ENCODE measurements at places on chromosomes 12 and 14.
A peak's percentile ranks its signal among the peaks of the same experiment; 100 is the strongest.

DNA sequence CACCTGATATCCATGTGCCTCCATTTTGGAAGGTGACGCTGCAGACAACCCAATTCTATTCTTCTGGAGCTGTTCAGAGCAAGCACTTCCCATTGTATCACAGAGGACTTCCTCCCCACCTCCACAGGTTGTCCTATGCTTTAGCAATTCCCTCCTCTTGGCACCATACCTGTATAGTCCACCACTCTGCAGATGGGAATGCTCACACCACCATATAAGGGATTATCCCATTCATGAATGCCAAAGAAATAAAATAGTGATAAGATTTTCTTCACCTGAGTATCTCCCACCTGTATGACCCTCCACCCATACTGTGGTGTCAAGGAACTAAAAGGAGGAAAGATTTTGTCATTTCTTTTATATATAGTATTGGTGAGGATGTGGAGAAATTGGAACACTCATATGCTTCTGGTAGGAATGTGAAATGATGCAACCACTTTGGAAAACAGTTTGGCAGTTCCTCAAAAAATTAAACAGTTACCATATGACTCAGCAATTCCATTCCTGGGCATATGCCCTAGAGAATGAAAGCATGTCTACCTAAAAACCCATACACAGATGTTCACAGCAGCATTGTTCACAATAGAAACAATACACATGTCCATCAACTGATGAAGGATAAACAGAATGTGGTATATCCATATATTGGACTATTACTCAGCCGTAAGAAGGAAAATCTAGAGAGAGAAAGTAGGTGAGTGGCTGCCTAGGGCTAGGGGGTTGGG lies 75.2 kb downstream of the FIGNL2 start:
- no peak for DNase-seq

DNA sequence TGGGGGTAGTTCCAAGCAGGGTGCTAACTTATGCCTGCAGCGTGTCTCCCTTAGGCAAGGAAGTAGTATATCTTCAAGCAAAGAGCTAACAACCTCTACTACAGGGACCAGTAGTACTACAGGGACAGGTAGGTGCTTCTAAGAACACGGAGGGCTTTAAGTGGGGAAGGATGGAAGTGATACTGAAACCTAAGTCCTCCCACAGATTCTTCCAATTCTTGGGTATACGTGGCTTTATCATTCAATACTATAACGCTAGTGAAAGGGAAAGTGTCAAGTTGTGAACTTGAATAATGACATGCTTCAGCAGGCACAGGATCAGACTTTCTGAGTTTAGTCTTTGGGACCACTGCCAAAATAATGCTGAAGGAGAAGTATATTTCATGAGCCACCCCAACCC lies 241.7 kb downstream of the CEP128 start:
- DNase-seq = no peak

GRCh38 chr14:76373456-76373855 lies 2.5 kb upstream of the ESRRB start:
- no peak for DNase-seq

GRCh38 chr14:96198430-96199130 lies 6.1 kb upstream of the BDKRB2 start:
- DNase-seq = no peak

DNA sequence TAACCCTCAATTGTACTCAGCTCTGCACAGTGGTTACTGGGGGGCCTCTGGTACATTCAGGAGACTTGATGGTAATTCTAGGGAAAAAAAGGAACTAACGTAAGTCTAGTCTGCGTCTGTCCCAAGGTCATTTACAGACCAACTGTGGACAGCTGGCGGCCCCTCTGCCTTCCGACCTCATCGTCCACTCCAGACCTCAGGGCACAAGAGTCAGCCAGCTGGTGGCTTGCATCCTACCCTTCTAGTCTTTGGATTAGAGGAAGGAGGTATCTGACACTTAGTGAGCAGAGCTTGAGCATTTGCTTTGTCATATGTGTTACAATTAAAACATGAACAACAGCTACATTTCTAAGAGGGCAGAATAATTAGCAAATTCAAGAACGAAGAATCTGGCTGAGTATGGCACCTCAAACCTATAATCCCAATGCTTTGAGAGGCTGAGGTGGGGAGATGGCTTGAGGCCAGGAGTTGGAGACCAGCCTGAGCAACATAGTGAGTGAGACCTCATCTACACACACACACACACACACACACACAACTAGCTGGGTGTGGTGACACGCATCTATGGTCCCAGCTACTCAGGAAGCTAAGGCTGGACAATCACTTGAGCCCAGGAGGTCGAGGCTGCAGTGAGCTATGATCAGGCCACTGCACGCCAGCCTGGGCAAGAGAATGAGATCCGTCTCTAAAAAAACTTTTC lies 36.5 kb downstream of the SSH1 start:
- DNase-seq = no peak

- DNase-seq = no peak
These were observed 81.5 kb upstream of the OSBPL8 start for GRCh38 chr12:76641073-76641472.

- DNase-seq = no peak
These were observed 38.2 kb downstream of the PAWR start for GRCh38 chr12:79652521-79652920.

GRCh38 chr12:26369588-26369987 lies 174.2 kb downstream of the SSPN start:
- no peak for DNase-seq

DNA sequence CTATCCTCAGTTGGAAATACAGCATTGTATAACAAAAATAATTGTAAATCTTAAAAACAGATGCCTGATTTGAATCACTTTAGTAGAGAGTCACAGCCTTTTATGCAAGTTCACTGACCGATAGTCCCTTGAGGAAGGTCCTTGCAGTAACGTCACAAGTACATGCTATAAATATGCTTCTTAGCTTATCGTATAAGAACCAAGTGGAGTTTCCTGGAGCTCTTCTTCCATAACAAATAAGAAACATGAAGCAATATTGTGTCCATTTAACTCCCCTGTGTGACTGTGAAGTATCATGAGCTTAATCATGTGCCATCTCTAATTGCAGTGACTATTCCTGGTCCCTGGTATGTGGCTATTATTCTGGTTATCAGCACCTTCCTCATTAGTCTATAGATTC lies 107.9 kb downstream of the SLC38A4 start:
- no peak for DNase-seq

GRCh38 chr12:123269896-123270213 lies 1.8 kb downstream of the CDK2AP1 start:
- DNase-seq = peak; percentile 68

DNA sequence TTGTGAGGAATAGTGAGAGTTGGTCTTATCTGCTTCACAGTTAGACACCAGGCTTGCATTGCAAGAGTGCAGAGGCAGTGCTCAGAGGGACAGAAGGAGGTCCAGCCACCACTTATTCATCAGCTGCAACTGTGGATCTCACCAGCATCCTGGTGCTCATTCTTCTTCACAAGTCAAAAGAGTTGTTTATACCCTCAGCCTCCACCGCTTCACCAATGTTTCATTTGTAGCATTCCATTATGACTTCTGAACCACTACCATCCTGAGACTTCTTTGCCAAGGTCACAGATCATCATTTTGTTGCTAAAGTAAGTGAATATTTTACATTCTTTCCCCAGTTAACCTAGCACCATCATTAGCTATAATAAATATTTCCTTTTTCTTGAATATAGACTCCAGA lies 230.5 kb upstream of the KITLG start:
- no peak for DNase-seq

- DNase-seq = no peak
These were observed 78.1 kb downstream of the KSR2 start for GRCh38 chr12:117890644-117891043.

- DNase-seq = no peak
These were observed 233.2 kb upstream of the AMIGO2 start for GRCh38 chr12:47312808-47313426.

DNA sequence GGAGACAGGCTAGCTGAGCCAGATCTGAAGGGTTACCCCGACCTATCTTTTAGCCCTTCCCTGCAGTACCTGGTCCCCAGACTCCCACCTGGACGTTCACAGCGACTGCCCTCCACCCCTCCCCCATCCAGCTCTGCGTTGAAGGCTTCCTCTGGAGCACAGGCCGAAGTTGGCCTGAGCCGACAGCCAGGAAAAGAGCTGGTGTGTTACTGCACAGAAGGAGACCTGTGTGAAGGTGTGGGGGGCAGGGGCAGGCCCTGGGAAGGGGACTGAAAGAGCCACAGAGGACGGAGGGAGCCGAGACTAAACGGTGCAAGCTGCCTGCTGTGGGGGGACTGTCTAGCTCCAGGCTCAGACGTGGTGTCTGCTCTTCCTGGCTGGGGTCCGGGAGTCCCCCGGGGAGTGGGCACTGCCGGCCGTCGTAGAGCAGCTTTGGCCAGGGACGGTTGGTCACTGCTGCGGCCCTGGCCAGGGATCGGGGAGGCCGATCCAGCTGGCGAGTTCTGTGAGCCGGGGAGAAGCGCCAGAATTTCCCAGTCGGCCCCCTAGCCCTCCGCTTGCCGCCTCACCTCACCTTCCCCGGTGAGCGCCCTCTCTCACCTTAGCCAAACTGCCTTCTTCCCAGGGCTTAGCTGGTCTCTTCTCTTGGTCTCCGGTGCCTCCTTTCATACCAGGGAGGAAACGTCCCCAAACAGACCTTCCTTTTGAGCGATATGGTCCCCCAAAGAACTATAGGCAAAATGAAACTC lies 899 bp upstream of the COL2A1 start:
- no peak for DNase-seq

DNA sequence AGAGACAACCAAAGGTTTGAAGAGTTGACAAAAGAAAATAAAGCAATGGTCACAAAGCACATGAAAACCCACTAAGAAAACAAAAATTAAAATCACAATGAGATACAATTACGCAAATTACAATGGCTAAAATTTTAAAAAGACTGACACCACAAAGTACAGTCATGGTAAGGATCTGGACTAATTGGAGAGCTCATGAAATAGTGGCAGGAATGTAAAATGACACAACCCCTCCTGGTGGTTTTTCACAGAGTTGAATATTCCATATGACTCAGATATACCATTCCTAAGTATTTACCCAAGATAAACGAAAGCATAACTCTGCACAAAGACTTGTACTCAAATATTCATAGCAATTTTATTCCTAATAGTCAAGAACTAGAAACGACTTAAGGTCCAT lies 65.9 kb downstream of the NOVA1 start:
- DNase-seq = no peak

GRCh38 chr12:23049180-23049579 lies 424.2 kb downstream of the ETNK1 start:
- DNase-seq = no peak

DNA sequence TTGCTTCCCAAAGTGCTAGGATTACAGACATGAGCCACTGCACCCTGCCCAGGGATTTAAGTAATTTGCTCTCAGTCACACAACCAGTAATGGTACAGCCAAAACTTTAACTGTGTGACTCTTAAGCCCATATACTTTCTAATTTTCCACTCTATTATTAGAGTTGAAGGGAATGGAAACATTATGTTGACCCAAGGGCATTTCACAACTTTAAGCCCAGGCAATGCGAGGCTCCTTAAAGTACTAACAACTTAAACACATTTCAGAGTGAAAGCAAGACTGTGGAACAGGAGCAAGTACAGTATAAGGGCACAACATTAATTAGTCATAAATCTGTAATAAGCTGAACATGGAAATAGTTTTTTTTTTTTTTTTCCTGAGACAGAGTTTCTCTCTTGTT lies 39.8 kb downstream of the BAZ1A start:
- DNase-seq = no peak

- DNase-seq = no peak
These were observed 162.6 kb downstream of the MYRFL start for GRCh38 chr12:69987579-69988091.

GRCh38 chr12:12986775-12987331 lies 13.2 kb downstream of the HEBP1 start:
- DNase-seq = no peak

- DNase-seq = no peak
These were observed 3.0 kb upstream of the P2RX2 start for GRCh38 chr12:132615579-132616038.

GRCh38 chr14:65223636-65224035 lies 121.3 kb upstream of the MAX start:
- DNase-seq = peak; percentile 43

DNA sequence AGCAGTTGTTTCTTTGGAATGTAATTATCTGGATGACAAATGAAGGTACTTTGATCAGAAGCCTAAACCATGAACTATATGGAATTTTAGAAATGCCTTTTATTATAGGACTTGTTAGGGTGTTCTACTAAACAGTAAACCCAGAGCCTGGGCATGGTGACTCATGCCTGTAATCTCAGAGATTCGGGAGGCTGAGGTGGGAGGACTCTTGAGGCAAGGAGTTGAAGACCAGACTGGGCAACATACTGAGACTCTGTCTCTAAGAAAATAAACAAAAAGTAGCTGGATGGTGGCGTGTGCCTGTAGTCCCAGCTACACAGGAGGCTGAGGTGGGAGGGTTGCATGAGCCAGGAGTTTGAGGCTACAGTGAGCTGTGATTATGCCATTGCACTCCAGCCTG lies 23.9 kb downstream of the PALS1 start:
- no peak for DNase-seq

DNA sequence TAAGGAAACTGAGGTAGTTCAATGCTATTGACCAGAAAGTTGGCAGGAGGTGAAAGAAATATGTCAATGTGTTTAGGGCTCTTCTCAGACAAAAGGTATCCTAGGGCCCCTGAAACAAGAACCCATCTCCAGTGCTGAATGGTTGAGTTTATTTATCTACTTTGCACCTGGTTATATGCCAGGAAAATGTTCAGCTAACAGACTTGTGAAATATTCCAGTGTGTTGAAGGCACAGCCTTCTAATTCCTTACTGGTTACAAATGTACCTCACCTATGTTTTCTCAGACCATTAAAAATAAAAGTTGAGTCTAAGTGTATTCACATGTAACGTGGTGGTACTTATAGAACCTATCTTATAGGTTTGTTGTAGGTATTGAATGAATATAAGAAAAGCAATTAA lies 511.7 kb upstream of the SEL1L start:
- DNase-seq = no peak

GRCh38 chr12:132117558-132117875 lies 26.6 kb downstream of the DDX51 start:
- DNase-seq = no peak

DNA sequence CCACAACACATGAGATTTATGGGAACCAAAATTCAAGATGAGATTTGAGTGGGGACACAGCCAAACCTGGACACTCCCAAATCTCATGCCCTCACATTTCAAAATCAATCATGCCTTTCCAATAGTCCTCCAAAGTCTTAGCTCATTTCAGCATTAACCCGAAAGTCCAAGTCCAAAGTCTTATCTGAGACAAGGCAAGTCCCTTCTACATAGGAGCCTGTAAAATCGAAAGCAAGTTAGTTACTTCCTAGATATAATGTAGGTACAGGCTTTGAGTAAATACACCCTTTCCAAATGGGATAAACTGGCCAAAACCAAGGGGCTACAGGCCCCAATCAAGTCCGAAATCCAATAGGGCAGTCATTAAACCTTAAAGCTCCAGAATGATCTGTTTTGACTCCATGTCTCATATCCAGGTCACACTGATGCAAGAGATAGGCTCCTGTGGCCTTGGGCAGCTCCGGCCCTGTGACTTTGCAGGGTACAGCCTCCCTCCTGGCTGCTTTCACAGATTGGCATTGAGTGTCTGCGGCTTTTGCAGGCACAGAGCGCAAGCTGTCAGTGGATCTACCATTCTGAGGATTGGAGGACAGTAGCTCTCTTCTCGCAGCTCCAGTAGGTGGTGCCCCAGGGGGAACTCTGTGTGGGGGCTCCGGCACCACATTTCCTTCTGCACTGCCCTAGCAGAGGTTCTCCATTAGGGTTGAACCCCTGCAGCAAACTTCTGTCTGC lies 60.1 kb downstream of the LRIG3 start:
- no peak for DNase-seq

- DNase-seq = no peak
These were observed 50.7 kb upstream of the DLK1 start for GRCh38 chr14:100675699-100676684.

GRCh38 chr12:57936513-57936883 lies 4.9 kb upstream of the ATP23 start:
- DNase-seq = no peak
